ENCODE measurements at places on chromosomes 2 and 18.

GRCh38 chr2:172698041-172698863 is 37.4 kb upstream of the RAPGEF4 start:
- peak; percentile 80 for DNase-seq

DNA sequence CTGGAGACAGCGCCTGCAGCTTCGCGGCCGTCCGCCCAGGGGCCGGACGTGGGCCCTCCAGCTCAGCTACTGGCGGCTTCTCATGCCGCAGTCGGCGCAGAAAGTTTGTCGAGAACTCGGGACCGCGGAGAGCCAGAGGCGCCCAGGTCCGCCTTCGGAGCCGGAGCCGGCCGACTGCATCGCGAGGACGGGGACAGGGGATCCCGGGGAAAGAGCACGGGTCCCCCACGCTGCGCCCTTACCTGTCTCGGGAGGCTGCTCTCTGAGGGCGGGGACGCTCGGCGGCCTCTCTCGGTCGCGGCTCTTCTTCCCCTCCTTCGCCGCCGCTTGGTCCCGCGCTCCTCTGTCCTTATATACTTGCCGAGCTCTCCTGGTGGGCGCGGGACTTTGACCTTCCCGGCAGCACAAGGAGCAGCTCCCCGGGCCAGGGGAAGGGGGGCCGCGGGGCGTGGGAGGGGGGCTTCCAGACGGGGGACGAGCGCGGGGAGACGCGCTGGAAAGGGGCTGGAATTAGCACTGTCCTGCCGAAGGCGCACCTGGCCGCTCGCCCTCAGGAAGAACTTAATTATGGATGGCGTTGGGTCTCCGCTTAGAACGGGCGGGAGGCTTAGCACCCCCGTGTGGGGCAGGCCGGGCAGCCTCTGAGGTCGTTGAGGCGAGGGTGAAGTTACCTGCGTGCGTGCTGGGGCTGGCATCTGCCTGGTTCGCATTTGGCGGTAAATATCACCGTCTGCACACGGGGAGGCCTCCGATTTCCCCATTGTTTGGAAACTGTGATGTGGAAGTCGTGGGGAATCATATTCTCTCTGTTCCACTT is at the start of gene POMC:
POMC (minus strand) TSS at position 325 of the 817 bp plus-strand sequence. CDS start 3,808 bp downstream, outside the sequence.
- no peak for DNase-seq

DNA sequence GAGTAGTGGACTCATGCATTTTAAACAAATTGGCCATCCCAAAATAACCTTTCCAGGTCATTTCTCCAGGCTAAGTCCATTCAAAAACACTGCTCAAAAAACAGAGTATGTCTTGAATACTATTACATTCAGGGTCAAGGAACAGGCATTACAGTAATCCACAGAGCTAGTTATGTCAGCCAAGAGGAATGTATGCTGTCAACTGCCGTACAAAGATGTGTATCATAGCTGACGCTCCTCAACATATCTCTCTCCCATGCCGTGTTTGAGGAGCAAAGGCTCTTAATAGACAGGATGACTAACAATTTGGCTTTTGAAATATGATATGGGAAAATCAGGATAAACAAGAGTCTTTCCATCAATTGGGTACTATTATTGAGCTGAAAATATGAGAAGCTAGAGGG is 68.8 kb upstream of the KCTD1 start:
- peak; percentile 16 for DNase-seq

DNA sequence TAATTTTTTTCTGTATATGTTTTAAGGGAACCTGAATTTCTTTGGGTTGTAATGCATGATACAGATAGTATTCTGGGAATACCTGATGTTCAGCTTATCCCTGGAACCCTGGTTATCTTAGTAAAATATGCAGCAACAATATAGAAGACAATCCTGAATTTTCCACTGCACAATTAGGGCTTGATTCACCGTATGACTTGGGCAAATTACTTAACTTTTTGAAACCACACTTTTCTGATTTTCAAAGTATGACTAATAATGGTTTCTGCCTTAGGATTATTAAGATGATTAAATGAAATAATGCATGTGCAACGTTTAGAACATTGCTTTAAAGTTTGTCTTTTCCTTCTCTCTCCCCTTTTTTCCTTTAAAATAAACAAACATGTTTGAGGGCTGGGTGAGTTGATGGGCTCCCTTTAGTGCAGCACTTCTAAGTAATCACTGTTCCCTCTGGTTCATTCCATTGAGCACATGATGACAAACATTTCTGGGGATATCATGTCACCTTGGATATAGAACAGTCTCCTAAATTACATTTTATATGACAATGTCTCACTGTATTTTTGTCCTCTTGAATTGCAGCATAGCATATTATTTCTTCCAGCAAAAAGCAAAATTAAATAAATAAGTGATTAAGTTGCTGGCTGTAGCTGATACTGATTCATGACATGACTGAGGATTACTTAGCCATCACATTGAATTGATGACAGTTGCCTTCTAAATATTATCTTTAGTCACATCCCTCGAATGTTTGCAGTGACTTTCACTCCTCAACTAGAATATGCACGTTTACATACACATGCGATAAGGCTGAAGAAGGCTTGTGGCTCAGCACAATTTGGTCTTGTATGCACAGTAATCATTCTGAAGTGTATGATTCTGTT is 254.5 kb downstream of the NEDD4L start:
- no peak for DNase-seq

GRCh38 chr2:149132339-149132738 is 93.8 kb downstream of the LYPD6B start:
- no peak for DNase-seq

GRCh38 chr18:22559414-22560274 is 141.9 kb upstream of the CTAGE1 start:
- DNase-seq, result no peak

DNA sequence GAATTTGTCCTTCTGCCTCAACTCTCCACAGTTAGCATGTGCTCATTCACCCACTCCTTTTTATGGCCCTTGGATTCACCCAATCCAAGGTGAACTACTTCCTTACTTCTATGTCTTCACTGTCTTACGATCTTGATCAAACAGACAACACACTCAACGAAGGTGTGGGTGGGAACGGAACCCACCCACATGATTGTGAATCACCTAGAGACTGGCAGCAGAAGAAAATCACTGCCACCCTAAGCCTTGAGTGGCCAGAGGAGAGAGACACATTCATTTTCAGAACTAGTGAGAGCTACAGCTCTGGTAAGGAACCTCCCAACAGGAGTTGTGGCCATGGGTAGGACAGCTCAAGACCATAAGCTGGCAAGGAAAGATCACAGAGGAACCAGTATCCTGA is 194.3 kb downstream of the PLCL1 start:
- no peak for DNase-seq

GRCh38 chr2:58633613-58634365 is 392.7 kb upstream of the FANCL start:
- no peak for DNase-seq

DNA sequence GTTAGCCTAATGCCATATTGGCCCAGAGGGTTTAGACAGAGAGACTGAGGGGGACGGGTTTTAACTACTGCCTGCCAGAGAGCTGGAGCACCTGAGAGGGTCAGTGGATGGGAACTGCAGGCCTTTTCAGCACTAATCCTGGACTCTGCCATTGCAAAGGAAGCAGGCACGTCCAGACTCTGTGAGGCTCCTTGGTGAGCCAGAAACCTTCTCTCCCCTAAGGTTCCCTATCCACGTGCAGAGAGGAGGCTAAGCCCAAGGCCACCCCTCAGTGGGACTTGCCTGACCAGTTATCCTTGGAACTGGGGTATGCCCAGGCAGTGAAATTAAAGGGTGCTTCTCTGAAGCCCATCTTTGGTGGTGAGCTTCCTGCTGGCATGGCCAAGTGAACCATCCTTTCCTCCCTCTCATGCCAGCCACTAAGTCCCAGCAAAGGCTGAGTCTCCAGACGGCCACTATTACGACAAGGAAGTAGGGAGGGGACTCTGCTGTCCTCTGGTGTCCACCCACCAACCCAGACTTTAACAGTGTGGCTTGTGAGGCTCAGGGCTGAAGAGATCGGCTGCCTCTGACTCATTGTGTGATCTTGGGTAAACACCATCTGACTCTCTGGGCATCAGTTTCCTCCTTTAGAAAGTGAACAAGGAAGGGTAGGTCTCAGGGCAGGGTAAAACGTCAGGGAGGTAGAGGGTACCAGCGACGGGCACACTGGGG is 3.9 kb upstream of the MLPH start:
- peak; percentile 64 for DNase-seq

DNA sequence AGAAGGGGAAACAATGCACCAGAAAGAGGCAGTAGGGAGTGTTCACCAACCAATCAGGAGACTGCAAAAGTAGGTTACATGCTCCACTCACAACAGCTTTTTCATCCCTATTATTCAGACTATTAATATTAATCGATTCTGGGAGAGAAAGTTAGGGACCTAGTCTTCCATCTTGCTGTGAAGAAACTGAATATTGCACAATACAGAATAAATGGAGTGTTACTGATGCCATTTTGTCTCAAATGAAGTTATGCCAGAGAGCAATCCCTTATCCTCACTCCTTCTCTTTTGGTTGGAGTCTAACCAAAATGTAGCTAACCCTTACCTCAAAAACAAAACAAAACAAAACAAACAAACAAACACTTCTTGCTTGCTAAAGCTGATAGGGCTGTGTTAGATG is 1120.9 kb upstream of the GYPC start:
- DNase-seq, result no peak

DNA sequence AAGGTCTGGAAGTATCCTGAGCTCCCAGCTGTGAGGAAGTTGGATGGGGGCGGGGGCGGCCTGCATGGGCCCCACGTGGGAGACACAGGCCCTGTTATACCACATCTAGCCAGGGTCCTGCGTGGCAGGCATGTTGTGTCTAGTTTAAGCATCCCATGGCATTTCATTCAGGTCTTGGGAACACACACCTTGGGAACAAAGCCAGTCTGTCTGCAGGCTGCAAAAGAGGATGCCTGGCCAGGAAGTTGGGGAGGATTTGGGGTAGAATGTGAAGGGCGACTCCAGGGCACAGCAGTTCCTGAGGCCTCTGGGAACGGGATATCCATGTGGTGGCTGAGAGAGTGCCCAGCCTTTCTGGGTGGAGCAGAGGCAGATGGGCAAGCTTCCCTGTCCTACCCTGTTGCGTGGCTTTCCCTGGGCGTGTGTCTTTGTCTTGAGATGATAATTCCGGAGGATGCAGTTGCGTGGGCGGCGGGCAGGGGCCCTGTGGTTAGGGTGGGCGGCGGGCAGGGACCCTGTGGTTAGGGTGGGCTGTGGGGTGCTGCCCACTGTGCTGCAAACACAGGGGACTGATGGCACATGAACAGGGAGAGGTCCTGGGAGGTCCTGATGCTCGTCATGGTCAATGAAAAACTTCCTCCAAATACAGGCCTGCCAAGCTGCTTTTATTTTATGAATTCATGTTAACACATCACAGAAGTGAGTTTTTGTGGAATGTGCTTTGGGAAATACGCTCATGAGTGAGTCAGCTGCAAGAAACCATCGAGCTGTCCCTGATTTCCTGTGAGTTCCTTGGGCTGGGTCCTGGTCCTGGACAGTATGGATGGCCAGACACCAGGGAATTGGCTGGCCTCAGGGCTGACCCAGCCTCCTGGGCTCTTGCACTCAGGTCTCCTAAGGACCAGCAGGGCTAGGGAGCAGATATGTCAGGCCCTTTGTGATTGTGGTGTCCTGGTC is 90.0 kb upstream of the HS6ST1 start:
- peak; percentile 39 for DNase-seq

DNA sequence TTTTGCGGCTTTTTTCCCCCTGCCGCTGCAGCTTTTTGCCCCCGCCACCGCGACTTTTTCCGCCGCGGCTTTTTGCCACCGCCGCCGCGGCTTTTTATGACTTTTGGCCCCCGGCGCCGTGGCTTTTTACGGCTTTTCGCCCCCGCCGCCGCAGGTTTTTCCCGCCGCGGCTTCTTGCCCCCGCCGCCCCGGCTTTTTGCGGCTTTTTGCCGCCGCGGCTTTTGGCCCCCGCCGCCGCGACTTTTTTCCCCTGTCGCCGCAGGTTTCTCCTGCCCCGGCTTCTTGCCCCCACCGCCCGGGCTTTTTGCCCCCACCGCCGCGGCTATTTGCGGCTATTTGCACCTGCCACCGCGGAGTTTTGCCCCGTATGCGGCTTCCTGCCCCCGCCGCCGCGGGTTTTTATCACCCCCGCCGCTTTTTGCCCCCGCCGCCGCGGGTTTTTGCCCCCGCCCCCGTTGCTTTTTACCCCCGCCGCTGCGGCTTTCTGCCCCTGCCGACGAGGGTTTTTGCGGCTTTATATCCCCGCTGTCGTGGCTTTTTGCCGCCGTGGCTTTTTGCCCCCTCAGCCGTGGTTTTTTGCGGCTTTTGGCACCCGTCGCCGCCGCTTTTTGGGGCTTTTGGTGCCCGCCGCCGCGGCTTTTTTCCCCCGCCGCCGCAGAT is 2750.9 kb downstream of the RPIA start:
- no peak for DNase-seq

DNA sequence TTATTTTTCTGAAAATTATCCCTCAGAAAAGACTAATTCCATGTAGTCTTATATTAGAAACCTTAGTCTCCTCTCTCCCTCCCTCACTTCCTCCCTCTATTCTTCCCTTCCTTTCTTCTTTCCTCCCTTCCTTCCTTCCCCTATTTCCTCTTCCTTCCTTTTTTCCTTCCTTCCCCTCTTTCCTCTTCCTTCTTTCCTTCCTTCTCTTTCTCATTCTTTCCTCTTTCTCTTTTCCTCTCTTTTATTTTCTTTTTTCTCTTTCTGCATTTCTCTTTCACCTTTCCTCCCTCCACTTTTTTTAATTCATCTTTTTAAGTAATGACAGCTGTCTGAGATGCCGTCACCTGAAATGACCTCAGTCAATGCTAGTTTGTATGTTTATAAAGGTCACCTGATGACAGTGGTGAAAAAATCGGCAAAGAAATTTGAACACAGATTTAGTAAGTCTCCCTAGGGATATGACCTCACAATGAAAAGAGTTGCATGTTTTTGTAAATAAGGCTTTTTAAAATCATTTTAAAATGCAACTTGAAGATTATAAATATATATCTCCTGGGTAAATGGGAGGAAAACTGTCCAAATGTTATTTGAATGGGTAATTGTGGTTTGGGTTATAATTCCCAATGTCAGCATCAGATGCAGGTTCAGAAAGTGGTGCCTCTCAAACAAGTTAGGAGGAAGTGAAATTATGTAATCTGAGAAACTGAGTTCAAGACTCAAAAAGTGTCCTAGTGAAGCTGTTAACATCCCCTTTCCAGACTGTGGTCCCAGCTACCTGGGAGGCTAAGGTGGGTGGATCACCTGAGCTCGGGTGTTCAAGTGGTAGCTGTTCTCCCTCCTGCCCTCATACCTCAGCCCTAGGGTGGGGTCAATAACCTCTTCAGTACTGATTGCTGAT is 90.3 kb upstream of the ST3GAL5 start:
- DNase-seq, result no peak

- DNase-seq, result no peak
Observed at GRCh38 chr2:231199219-231199618, 788 bp downstream of the ARMC9 start.

DNA sequence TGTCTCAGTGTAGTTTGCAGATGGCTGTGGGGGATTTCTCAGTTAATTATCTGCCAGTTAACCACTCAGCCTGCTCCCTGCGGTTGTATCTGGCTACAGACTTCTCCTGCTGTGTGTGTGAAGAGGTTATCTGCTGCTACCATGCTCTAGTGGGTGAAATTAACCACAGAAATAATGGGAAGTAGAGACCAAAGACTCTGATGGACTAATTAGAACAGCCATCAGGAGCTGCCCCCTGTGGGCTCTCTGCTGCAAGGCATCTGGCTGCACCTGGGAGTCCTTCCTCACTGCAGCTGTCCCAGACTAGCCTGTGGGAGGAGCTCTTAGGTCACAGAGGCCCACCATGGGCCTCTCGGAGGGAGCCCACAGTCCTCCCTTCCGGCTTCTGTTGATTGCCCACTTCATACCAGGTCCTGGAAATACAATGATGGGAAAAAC is 66.6 kb downstream of the CTIF start:
- DNase-seq, result no peak

GRCh38 chr2:136305517-136306192 is 187.7 kb upstream of the CXCR4 start:
- DNase-seq, result no peak

Data from AG04450 (cell line).